ENCODE measurements at places on chromosomes 3 and 15.

GRCh38 chr3:48789665-48790064 lies 58.0 kb downstream of the PRKAR2A start:
- DNase-seq: no peak

GRCh38 chr3:171427771-171428320 lies 32.4 kb downstream of the TNIK start:
- DNase-seq: no peak

GRCh38 chr3:180421721-180422120 lies 180.2 kb upstream of the TTC14 start:
- DNase-seq: no peak

GRCh38 chr3:178777718-178778411 lies 241.6 kb downstream of the KCNMB2 start:
- DNase-seq: no peak

DNA sequence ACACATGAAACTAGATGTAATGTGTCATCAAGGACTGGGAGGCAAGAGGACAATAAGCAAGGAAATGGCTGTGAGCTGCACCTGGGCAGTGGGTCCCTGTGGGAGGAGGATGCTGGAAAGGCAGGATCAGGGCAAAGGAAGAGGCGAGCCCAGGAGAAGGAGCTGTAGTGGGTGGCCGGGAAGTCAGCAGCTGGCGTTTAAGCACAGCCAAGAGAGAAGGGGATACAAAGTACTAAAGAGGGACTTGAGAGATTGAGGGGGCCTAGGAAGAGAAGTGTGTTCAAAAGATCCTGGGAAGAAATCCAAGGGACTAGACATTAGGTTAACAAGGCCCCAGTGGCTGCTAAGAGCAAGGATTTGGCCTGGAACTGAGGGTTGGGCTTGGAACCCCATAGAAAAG lies 188.5 kb upstream of the SLC24A5 start:
- no peak for DNase-seq

DNA sequence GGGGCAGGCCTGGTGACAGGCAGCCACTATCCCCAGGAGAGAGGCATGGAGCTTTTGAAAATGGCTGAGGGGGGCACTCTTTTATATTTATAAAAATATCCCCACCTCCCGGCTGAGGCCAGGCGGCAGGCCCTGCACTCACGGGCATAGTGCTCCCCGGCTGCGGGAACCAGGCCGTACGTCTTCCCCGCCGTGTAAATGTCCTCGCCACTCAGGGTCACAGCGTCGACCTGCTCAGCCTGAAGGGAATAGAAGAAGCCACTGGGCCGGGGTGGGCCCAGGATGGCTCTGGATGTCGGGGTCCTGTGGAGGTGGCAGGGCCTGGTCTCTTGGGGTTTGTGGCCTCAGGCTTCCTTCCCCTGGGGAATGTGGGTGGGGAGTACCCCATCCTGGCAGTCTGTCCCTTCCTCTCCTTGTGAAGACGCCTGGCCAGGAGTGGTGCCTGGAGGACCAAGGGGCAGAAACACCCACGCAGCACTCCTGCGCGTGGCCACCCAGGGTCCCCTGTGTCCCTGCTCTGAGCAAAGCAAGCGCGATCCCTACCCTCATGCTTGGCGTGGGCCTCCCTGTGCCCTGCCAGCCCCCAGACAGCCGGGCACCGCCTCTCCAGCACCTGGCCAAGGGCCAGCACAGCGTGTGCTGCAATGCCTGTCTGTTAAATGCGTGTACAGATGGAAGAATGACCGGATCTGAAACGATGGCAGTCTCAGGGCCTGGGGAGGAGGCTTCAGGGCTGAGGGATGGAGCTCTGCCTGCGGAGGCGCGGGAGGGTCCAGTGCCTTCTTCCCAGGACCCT lies 18.9 kb downstream of the MELTF start:
- no peak for DNase-seq

- DNase-seq: no peak
Observed at GRCh38 chr3:11379824-11380701, 107.9 kb downstream of the ATG7 start.

GRCh38 chr3:45776611-45777010 lies 19.7 kb downstream of the SLC6A20 start:
- DNase-seq: no peak

- DNase-seq: no peak
Observed at GRCh38 chr3:115062009-115062408, 85.1 kb downstream of the ZBTB20 start.

DNA sequence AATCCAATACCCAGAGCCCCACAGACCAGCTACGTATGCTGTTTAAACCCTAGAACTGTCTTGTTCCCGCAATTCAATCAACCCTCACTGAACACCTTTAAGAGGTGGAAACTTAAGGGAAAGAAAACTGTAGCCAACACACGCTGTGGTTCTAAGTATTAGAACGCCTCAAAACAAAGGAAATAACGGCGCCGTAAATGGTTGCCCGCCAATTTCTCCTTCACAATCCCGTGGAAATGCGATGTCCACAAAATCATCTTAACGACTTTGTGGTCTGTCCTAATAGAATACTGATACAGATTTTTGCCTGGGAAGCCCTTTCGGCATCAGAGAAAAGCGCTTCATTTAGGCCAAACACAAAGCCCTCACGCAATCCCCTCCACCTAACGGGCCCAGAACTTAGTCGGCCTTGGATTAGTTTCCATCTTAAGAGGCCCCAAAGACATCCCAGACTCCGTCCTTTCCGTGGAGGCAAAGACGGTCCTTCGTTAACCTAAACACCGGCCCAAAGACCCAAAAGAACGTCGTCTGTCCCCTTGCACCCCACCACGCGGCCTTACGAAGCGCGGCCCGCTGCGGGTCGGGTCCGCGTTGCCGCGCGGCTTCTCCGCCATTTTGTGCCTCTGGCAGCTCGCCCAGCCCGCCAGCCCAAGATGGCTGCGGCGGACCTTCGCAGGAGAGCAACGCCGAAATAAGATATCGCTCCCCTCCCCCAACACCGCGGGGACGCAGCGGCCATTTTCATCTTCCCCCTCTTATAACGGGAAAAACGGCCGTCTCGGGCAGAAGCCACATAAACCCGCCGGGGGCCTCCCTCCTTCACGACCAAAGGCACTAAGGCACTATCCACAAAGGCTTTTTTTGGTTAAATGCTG lies 763 bp downstream of the TRA2B start:
- DNase-seq: peak; percentile 88

DNA sequence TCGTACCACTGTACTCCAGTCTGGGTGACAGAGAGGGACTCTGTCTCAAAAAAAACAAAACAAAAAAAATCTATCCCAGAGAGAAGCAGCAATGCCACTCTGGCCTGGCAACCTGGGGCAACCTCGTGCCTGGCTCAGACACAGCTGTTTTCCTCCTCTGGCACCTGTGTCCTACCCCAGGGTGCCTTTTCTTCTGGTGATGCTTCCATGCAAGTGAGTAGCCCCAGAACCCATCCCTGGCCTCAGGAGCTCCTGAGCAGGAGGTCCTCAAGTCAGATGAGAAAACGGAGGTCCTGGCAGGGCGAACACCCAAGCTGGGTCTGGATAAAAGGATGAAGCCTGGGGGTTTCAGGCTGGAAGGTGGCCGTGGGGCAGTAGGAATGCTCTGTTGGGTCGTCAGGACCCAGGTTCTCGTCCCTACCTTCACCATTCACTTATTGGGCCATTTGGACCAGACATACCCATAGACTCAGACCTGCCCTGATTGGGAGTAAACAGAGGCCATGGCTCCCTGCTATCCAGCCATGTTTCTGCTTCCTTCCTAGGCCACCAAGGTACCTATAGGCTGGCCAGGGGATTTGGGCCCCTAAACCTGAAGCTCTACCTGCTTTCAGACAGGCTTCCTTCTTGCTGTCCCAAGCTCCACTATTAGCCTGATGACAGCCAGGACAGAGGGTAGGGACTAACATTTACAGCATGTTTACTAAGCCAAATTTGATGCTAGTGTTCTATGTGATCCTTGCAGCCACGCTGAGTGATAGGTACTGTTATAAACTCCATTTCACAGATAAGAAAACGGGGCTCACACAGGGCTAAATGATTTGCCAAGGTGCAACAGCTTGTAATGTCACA lies 102.2 kb downstream of the DAPK2 start:
- no peak for DNase-seq

GRCh38 chr3:151290673-151291072 lies 12.3 kb upstream of the P2RY14 start:
- DNase-seq: no peak

DNA sequence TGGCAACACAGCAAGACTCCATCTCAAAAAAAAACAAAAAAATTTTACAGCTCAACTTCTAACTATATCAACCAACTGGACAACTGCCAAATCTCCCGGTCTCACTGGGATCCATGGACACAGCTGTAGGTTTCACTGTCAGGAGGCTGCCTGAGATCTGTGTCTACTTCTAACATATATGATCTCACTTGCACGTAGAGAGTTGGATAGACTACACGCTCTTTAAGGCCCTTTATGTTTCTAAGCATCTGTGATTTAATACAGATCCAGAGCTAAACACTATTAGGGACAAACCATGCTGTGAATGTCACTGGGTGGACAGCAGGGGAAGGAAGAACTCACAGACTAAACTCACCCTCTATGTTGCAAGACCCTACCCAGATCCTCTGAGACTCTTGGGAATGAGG lies 13.0 kb upstream of the APOD start:
- DNase-seq: no peak

GRCh38 chr3:923161-923910 lies 169.5 kb upstream of the CNTN6 start:
- DNase-seq: no peak

DNA sequence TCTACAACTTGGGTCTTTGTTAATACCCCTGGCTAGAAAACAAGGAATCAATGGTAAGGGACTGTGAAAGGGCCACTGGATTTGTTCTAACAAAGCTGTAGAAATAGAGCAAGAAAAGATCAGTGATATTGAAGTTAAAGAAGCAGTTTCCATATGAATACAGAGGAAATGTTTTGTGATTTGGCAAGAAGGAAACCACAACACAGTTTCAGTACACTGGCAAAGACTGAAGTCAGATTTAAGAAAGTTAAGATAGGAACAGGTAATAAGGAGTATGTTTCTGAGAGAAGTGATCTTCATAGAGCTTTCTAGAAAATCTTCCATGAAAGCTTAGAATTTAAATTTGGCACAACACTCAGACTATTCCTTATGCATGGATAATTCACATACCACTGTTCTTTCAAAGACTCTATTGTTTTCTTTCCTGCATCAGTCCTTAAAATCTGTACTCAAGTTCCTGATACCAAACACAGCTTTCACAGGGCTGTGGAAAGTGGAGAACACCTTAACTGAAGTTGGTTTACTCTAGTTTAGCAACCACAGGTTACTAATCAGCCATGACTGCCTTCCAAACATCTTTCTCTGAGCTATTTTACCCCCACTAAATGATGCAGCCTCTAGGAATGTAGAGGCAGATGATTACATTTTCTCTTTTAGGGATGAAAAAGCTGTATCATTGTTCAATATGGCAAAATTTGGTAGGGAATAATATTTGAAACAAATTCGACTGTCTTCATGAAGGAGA lies 32.4 kb upstream of the ALCAM start:
- DNase-seq: no peak

DNA sequence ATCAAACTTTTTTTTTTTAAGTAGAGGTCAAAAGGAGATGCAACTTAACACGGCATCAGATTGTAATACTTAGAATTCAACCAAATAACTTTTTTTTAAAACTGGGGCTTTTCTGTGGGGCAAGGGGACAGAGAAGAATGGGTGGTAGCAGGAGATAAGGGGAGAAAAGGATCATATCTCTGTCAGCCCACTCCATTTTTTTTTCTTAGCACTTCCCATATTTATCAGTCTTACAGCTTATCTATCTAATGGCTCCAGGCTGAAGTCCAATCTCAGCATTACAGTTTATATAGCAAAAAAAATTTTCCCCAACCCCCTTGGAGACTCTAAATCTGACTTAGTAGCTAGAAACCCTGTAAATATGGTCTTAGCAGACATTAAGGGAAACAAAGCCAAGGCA lies 69.3 kb downstream of the PIK3R4 start:
- no peak for DNase-seq

GRCh38 chr15:26261413-26261812 lies 398.3 kb upstream of the ATP10A start:
- DNase-seq: no peak

GRCh38 chr15:69320977-69321554 lies 22.4 kb downstream of the PAQR5 start:
- no peak for DNase-seq

DNA sequence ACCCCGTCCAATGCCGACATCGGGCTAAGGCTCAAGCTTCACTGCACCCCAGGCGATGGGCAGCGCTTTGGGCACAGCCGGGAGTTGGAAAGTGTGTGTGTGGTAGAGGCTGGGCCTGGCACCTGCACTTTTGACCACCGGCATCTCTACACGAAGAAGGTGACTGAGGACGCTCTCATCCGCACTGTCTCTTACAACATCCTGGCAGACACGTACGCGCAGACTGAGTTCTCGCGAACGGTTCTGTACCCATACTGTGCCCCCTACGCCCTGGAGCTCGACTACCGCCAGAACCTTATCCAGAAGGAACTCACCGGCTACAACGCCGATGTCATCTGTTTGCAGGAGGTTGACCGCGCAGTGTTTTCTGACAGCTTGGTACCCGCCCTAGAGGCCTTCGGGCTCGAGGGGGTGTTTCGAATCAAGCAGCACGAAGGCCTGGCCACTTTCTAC lies 1.0 kb downstream of the PDE12 start:
- DNase-seq: no peak

GRCh38 chr3:26018889-26019288 lies 229.0 kb downstream of the OXSM start:
- DNase-seq: peak; percentile 0

- no peak for DNase-seq
Observed at GRCh38 chr3:125087768-125088391, 32.1 kb upstream of the HEG1 start.

- DNase-seq: no peak
Observed at GRCh38 chr3:149186219-149186618, 35.4 kb downstream of the CP start.

GRCh38 chr3:125213364-125213755 lies 812 bp upstream of the SLC12A8 start:
- no peak for DNase-seq

DNA sequence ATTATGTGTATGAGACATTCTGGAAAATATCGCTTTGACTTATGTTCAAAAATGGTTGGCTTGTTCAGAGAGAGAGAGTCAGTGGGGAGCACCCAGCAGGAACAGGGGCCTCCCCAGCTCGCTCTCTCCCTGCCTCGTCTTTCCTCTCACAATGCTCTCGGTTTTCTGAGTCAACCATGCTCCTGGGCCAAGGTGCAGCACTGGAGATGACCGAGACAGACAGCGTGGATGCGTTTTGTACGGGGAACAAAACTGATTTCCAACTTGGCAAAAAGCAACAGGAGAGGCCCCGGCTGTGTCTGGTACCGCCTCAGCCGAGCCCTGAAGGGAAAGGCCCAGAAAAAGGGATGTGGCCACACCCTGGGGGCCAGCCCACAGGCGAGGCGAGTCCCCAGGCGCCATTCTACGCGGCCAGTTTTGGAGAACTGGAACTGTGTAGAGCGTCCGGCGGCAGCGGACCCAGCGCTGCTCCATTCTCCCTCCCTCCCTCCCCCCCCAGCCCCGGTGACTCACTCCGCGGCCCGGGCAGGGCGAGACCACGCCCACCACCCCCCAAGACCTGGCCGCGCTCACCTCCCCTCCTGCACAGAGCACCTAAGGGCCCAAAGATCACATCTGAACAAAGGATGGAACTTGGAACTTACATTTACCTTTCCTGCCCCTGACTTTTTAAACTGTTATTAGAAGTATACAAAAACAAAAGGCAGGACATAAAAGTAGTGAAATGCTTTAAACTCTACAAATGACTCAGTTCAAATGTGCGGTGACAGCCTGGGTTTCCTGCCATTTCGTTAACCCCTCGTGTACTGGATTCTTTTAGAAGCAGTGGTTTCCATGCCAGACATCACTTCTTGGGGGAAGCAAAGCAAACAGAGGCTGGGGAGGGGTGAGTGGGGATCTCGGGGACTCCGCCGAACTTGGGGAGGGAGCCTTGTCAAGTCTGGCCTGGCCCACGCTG lies 12.7 kb downstream of the ATP10A start:
- DNase-seq: peak; percentile 84
